ENCODE measurements at places on chromosomes 6 and 20.

- peak; percentile 83 for DNase-seq
Observed at GRCh38 chr6:46090115-46091079, 39.4 kb upstream of the ENPP4 start.

- no peak for DNase-seq
Observed at GRCh38 chr6:36961441-36962435, 7.2 kb downstream of the PI16 start.

DNA sequence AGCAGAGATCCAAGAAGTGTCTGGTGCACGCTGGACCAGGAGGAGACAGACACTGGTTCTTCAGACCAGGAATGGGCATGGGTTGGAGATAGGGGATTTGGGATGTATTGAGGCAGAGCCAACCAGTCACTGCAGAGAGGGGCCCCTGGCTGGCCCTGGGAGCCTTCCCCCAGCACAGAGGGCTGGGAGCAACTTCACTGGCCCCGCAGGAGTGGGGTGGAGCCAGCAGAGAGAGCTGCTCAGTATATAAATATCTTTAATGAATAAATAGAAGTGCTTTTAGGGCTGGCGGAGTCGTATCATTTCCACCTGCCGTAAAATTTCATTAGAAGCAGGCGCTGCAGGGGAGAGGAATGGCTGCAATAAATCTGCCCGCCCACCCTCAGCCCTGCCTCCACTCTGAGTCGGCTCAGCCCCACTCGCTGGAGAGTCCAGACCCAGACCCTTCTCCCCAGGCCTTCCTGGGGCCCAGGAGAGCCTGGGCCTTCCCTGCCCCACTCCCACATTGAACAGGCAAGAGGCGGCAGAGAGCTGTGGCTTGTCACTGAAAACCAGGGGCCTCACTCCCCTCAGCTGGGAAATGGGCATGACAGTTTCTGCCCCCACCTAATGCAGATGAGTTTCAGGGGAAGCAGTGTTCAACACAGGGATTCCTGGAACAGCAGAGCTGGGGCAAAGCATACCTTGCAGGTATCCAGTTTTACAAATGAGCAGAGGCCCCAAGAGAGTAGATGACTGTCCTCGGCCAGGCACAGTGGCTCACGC, 23.9 kb upstream of the VSTM2L start:
- no peak for DNase-seq

GRCh38 chr20:58022711-58023110, 205.7 kb downstream of the ANKRD60 start:
- DNase-seq = no peak

- no peak for DNase-seq
Observed at GRCh38 chr6:67877288-67877687, 757.8 kb upstream of the ADGRB3 start.

GRCh38 chr6:109998159-109998785, 20.2 kb downstream of the GPR6 start:
- DNase-seq = no peak

DNA sequence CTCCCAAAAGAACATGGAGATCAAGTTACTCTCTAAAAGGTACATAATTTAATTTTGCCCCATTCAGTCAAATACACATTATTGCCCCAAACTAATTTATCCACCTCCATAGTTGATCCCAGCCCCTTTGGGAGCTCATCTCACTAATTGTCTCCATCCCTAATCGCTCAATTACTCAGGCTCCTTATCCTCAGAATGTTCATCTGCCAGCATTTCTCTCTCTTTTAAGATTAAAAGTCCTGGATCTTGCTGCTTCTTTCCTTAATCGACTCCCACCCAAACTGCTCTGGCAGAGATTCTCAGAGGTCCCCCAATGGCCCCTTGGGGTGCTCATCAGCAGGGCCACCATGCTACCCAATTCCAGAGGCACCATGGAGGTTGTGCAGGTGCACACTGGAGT, 18.4 kb upstream of the NNAT start:
- no peak for DNase-seq

DNA sequence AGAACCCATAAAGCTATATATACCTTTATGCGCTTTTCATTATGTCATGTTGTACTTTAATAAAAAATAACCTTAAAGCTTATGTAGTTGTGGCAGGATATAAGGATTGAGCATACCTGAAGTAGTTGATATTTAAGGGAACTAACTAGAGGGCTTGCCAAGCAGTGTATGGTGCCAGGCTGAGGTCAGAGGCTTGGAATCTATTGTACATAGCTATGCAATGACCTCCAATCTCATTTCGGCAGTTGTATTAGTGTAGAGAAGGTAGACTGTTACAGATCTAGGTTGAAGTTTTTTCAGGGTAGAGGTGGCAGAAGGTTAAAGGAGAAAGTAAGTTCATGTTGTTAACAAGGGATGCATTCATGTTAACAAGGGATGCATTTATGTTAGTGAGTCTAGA, 397.7 kb upstream of the HS3ST5 start:
- DNase-seq = no peak

DNA sequence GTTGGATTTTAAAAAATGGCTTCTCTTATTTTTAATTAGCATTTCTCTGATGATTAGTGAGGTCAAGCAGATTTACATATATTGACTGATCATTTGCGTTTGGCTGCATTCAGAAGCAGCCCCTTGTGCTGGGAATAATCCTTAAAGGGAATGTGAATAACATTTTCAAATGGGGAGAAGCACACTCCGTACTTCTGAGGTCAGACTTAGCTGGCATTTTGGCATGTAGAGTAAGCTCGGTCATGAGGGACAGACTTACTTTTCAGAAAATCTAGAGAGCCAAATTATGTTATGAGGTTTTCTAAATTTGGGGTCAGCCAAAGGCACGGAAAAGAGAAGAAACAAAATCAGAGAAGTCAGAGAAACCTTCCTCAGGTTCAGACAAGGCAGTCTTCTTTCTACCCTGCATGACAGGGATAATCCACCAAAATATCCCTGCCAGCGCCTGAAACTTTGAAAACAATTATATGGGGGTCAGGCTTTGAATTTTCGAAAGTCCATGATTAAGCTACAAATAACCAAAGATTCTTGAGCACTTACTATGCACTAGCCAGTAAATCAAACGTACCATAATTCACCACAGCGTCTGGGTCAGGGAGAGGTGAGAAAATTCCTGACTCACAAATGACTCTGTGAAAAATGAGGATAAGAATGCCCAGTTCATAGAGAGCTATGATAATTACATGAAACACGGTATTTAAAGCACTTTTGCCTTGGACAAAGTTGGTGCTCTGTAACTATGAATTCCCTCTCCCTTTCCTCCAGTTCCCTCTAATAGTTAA, 44.9 kb downstream of the ADAT2 start:
- no peak for DNase-seq

DNA sequence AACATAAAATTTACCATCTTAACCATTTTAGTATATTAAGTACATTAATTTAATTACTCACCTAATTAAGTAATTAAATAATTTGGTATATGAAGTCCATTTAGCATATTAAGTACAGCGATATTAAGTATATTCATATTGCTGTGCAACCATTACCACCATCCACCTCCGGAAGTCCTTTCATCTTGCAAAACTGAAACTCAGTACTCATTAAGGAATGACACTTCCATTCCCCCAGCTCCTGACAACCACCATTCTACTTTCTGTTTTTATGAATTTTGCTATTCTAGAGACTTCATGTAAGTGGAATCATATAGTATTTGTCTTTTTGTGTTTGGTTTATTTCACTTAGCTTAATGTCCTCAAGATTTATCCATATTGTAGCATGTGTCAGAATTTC, 61.1 kb upstream of the GTSF1L start:
- DNase-seq = no peak

- DNase-seq = peak; percentile 76
Observed at GRCh38 chr6:108250240-108250866, 10.5 kb downstream of the SNX3 start.

- DNase-seq = no peak
Observed at GRCh38 chr6:112396221-112396620, 49.1 kb downstream of the RFPL4B start.

DNA sequence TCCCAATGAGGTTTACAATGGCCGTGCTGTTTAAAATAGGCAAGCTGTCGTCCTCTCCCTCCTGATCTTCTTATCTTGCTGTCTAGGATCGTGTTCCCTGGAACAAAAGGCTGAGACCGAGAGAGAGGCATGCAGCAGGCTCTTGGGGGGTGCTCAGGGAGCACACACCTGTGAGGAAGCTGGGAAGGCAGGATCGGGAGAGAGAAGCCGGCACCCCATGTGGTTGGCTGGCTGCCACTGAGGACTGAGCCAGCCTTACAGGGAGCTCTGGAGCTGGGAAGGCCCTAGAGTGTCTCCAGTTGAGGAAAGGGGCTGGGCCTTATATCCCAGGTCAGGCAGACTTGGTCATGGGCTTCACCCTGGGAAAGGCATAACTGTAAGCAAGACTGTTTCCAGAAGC, 184.2 kb downstream of the LY86 start:
- no peak for DNase-seq

GRCh38 chr6:89217299-89217910, at the start of gene GABRR1:
TSS of gene GABRR1 (minus strand) at chr6:89217358. CDS start at chr6:89217322, 36 bp downstream.
- DNase-seq = no peak

- no peak for DNase-seq
Observed at GRCh38 chr6:114718186-114718585, 375.4 kb upstream of the HS3ST5 start.

- no peak for DNase-seq
Observed at GRCh38 chr6:150403458-150404246, 34.8 kb downstream of the IYD start.

DNA sequence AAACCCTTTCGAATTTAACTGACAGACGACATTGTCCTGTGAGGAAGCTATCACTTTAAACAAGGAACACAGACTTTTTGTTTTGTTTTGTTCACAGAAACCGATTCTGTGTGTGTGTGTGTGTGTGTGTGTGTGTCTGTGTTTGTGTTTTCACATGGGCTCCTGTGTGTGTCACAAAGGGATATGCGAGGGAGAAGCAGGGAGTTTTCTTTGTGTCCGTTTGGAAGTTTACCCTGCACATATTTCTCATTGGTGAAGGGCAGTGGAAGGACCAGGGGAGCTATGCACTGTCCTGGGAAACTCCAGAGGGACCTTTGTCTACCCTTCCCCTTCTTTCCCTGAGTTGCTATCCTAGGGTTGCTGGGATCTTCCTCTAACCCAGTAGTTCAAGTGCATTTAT, 17.7 kb downstream of the POM121L2 start:
- DNase-seq = no peak

DNA sequence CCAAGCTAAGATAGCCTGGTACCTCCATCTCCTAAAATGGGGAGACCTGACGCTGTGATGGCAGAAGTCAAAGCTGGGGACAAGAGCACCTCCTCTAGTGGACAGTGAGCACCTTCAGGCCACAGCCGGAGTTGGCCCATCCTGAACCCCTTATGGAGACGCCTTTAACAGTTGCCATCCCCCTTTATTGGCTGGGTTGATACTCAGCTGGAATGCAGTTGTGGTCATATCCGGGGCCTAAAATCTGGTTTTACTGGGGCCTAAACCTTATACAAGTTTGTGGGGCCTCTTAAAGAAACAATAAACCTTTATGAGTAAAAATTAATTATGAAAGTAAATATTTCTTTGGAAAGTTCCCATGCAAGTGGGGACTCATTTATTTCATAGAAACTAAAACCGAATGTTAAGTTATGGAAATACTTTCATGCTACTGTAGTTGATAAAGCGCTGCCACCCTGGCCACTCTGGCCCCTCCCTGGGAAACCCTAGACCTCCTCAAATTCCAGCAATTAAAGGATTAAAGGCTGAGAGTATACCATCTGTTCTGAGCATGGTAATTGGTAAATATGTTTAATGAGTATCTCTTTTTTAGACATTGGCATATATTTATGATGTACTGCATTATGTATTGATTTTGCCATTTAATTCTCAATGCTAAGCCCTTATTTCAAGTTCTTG, 95.1 kb upstream of the SASH1 start:
- no peak for DNase-seq

- no peak for DNase-seq
Observed at GRCh38 chr20:23874747-23875146, 4.8 kb downstream of the CST5 start.

DNA sequence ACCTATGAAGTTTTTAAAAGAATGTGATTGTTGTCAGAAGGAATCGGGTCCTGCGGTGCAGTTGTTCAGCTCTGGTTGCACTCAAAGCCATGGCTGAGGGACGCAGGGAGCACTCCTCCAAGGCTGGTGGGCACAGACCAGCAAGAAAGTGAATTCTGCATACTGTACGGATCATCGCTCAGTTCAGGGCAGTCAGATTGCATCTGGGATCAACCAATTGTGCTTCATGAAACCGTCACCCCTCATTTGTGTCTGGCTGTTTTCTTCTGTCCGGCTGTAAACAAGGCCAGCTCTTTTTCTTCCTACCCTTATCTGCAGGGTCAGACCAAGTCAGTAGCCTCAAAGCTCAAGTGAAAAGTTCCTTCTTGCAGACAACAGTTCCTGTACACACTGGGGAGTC, 478.3 kb downstream of the TFAP2A start:
- DNase-seq = no peak

DNA sequence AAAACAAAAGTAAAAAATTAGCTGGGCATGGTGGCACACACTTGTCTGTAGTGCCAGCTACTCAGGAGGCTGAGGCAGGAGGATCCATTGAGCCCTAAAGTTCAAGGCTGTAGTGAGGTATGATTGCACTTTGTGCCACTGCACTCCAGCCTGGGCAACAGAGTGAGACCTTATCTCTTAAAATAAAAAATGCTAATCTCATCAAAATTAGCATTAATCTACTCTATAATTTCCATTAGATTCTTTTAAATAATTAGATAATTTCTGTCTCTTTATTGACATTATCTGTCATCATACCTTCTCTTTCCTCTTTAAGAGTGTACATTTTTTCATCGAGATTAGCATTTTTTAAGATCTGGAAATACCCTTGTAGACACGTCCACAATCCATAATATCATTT, 48.0 kb downstream of the PHACTR3 start:
- no peak for DNase-seq

DNA sequence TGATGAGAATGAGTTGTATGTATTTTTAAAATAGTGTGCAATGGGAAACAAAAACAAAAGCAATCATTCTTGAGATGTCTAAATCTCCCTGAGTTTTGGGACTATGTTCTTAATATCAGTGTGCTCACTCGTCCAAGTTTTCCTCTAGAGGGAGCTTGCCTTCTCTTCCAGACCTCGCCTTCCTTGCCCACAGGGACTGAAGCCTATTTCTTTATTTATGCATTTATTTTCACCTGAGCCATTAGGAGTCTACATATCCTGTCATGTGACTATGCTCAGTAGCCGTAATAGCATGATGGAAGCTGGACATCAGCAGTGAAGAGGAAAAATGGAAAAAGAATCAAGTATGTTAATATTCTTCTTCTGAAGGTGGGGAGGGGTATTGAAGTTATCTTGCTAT, 131.2 kb downstream of the SH3BGRL2 start:
- DNase-seq = no peak

- DNase-seq = no peak
Observed at GRCh38 chr6:132805548-132805947, 7.1 kb upstream of the SLC18B1 start.

- no peak for DNase-seq
Observed at GRCh38 chr6:86942769-86943516, 5.6 kb downstream of the HTR1E start.

- no peak for DNase-seq
Observed at GRCh38 chr6:35477028-35477427, 8.8 kb downstream of the RPL10A start.

DNA sequence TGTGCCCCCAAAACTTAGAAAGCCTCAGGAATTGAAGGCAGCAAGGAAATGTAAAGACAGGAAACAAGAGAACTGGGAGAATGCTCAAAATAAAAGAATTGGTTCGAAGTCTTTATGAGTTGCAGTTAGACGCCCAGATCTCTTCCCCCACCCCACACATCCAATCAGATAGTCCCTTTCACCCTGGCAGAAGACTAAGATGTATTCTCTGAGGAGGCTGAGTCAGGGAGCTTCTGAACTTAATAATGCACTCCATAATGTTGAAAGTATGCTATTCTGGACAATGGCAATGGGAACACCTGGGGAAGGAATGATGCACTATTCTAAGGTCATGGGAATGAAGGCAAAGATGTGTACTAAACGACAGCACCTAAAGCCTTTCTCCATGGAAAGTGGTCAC, 173.6 kb downstream of the MTFR2 start:
- DNase-seq = no peak
